ENCODE measurements at places on chromosomes 7 and 10.

DNA sequence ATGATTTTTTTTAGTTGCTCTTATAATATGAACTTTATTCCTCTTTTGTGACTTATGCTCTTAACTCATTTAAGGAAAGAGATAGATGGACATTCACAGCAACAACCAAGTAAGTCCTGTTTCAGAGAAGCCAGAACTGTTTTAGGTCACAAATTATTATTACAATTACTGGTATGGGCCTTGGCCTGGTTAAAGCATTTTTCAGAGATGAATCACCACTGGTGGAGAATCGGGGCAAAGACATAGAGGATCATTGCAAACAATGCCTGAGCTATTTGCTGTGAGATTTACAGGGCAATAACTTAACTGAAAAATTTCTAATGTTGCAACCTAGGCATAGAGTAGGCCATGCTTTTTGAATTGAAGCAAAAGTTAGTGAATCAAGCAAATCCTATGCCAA lies 138.0 kb upstream of the YAE1 start:
- DNase-seq: no peak

GRCh38 chr10:48842231-48842630 lies 97.4 kb downstream of the LRRC18 start:
- no peak for DNase-seq

DNA sequence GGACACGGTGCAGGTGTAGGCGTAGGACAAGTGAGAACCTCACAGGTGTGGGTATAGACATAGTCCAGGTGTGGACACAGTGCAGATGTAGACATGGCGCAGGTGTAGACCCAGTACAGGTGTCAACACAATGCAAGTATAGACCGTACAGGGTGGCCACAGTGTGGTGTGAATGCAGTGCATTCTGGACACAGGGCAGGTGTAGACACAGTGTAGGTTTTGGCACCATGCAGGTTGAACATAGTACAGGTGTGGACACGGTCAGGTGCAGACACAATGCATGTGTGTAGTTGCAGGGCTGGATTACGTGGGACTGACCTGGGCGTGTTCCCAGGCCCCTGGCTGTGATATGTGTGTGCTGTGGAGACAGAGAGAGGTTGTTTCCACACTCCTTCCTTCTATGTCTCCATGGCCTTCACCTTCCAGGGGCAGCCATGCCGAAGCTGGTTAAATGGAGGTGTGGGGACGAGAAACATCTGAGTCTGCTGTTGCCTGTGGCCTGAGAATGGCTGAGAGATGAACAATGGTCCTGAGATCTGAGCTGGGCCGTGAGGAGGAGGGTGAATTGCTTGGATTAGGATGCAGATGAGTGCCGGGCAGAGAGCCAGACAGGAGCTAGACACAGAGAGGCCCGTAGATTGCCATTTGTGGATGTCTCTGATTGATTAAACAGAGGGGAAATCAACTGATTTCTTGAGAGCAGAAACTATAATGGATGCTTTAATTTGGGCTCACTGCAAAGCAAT lies 343.9 kb upstream of the SHH start:
- peak; percentile 59 for DNase-seq

GRCh38 chr10:124906551-124907001 lies 35.3 kb upstream of the ZRANB1 start:
- no peak for DNase-seq

- no peak for DNase-seq
Observed at GRCh38 chr7:10577866-10578374, 395.8 kb upstream of the PHF14 start.

DNA sequence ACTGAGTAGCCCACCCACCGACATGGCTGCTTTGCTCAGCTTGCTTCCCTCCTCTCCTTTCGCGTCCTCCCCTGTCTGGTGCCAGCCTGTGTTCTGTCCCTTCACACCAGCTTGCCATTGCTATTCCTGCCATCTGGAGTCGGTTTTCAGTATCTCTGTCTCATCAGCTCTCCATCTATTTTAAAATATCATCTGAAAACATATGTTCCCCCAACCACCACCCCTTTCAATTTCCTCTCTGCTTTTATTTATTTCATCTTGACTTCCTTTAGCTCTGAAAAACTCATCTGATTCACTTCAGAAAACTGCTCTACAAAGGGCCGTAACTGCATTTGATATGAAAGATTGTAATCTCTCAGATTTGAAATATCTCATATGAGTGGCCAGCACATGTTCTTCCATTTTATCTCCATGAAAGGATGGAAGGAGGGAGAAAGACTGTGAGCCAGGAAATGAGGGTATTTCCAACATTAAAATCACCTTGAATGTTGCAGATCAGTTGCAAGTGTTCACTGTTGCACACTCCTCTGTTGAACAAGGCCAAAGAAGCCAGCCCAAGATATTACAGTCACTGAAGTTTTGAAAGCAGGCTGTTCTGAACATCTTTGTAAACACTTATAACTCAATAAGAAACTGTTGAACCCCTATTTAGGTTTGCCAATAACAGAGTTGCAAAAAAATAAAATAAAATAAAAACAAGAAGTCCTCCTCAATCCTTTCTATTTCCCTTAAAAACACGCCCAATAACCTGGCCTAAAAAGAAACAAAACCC lies 202.4 kb upstream of the NEBL start:
- peak; percentile 72 for DNase-seq

GRCh38 chr7:113371416-113372043 lies 253.2 kb upstream of the SMIM30 start:
- DNase-seq: no peak

DNA sequence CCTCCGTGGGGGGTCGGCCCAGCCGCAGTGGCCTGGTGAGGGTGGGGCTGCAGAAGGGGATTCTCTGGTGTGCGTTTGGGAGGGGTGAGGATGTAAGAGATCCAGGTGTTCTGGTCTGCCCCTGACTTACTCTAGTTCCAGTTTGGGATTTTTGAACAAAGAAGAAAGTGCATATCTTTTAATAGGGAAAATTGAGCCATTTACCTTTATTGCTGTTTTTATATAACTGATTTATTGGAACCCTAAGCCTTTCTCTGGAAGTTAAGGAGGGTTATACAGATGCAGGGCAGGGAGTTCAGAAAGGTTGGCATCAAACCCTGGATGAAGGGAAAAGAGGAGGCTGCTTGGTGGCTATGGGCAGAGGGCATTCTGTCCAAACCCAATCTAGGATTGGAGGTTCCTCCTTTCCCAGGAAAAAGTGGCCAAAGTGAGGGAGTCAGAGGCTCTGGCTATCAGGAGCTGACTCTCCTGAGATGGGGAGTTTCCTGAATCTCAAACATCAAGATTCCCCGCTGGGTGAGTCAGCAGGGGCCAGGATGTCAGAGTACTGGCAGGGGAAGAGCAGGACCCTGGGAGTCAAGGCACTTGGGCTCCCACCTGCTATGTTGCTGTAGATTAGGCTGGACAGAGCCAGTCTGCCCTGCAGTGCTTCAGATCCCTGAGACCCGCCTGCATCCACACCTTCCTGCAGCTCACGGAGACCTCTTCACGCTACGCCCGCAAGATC lies 67.5 kb downstream of the CLIP2 start:
- DNase-seq: no peak

- no peak for DNase-seq
Observed at GRCh38 chr10:67809107-67809506, 28.9 kb downstream of the DNAJC12 start.

- no peak for DNase-seq
Observed at GRCh38 chr7:151755131-151755801, 121.6 kb downstream of the PRKAG2 start.

GRCh38 chr7:103148131-103148993 lies 537 bp downstream of the NAPEPLD start:
- DNase-seq: no peak

GRCh38 chr10:114653926-114654325 lies 4.1 kb downstream of the ABLIM1 start:
- DNase-seq: no peak

DNA sequence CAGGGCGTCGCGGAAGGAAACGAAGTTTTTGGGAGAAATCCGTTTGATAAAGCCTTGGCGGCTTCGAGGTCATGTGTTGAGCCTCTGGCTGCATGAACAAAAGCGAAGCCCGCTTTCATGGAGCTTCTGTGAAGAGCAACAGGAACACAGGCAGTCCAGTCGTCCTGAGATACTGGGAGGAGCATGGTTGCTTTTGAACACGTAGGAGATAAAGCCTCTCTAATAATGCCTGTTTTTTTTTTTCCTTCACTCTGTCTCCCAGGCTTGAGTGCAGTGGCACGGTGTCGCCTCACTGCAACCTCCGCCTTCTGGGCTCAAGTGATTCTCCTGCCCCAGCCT lies 473 bp upstream of the ZNF32 start:
- no peak for DNase-seq

DNA sequence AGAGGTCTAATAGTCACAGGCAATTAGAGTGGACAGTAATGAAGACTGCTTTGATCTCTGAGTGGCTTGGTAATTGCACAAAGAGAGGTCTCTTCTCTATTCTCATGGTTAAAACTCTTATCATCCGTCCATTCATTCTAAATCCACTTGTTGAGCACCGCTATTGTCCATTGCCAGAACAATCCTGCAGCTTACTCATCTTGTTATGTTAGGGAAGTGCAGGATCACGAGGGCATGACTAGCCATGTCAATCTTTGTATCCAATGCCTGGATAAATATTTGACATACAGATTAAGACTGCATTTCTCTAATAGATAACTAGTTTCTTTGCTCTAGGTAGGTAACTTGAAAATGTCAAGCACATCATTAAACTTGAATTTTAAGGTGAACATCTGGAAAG lies 14.9 kb downstream of the SFTPD start:
- DNase-seq: no peak

- DNase-seq: no peak
Observed at GRCh38 chr10:61108915-61109314, 164.9 kb upstream of the RHOBTB1 start.

GRCh38 chr10:94155722-94156271 lies 162.1 kb downstream of the PLCE1 start:
- DNase-seq: no peak

DNA sequence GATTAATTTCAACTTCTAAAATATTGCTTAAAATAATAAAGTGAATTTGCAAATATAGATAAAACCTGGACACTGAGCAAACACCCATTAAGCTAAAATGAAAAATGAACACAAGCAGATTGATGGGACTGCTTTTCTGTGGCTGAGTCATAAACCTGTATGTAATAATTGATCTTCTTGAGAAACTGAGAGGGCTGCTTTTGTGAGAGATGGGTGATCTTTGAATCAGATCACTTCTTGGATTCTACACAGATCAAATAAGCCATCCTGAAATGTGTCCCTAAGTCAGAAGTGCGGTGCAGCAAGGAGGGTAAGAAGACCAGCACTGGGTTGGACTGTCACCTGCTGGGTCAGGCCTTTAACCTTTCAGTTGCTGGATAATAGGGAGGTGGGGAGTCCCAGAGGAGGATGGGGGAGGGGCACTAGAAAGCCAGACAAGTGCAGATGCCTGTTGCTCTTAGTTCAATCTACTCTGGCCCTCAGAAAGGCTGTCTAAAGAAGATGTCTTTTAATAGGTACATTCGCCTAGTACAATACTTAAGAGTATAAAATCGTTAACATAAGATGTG lies 178.2 kb upstream of the NAMPT start:
- no peak for DNase-seq

DNA sequence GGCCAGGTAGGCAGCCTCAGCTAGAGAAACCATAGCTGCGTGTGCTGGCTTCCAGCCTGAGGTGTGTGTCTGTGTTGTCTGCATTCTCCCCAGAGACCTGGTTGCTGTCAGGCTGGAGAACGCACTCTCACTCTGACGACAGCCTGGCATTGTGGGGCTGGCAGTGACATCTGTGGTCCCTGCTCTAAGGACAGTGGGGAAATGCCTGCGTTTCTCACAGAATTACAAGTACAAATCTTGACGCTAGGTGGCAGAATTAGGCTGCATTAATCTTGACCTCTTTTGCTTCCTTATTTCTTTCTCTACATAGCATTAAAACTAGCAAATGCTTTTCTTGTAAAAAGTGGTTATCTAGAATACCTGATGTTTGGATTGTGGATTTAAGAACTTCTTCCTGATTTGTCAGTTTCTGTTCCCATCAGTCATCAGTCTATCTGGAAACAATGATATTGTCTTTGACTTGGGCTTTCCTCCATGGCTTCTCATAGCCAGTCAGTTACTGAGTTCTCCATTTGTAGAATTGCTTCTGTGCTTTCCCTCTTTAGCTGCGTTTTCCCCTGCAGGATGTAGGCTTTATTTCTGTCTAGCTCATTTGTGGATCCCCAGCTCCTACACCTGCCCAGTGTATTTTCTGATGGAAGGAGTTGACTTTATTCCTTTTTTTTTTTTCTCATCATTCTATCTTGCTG lies 86.0 kb downstream of the FANK1 start:
- peak; percentile 84 for DNase-seq

DNA sequence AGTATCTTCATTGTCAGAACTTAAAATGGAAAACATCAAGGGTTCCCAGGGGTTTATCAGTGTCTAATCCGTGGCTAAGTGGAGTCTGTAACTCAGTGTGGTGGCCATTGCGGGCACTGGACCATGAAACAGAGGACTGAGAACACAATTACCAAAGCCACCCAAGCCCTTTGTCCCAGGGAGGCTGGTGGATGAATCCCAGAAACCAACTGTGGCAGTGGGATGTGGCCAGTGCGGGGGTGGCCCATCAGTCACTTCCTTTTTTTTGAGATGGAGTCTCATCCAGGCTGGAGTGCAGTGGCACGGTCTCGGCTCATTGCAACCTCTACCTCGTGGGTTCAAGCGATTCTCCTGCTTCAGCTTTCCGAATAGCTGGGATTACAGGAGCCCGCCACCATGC lies 61.8 kb downstream of the TACC2 start:
- DNase-seq: no peak

DNA sequence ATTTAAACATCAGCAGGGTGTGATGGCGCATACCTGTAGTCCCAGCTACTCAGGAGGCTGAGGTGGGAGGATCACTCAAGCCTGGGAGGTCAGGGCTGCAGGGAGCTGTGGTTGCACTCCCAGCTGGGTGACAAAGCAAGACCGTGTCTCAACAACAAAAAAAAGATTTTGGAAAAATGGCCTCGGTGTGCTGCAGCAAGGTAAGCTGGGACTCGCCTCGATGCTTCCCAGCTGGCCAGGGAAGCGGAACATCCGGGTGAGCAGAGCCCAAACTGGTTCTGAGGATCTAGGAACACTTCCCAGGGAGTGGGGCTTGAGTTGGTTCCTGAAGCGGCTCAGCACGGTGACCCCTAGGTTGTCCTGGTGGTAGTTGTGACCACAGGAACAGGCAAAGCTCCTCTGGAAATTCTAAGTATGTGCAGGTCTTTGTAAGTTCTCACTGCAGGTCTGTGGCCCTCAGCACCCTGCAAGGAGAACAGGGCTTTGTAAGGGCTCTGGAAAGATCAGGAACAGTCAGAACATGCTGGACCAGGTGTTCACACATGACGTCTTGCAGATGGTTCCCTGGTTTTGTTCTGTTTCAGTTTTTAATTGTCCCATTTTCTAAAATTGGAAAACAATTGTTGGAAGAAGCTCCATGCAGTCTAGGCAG lies 38.6 kb upstream of the ZMIZ2 start:
- no peak for DNase-seq
